ENCODE measurements at places on chromosomes 2 and 18.

- no peak for DNase-seq
Measured at GRCh38 chr2:234996069-234996940, 44.5 kb downstream of the SH3BP4 start.

- DNase-seq, result no peak
Measured at GRCh38 chr2:1462994-1463393, 49.7 kb downstream of the TPO start.

DNA sequence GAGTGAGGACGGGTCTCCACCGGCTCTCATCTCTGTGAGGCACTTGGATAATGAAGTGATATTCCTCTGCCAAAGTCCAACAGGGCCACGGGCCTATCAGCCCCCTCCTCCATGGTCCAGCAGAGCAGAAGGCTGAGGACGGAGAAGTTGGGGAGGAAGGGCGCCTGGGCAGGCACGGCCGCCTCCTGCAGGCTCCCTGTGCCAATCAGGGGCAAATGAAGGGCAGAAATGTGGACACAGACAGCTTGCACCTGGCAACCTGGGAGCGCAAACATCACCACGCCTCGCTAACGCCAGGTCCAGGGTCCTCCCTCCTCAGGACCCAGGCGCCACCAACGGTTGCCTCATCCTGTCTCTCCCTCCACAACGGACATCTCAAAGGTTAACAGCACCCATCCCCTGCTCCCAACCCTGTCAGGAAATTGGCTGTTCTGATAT is 24.3 kb downstream of the SMAD7 start:
- DNase-seq, result no peak

- DNase-seq, result no peak
Measured at GRCh38 chr2:120634533-120634932, 101.1 kb upstream of the GLI2 start.

DNA sequence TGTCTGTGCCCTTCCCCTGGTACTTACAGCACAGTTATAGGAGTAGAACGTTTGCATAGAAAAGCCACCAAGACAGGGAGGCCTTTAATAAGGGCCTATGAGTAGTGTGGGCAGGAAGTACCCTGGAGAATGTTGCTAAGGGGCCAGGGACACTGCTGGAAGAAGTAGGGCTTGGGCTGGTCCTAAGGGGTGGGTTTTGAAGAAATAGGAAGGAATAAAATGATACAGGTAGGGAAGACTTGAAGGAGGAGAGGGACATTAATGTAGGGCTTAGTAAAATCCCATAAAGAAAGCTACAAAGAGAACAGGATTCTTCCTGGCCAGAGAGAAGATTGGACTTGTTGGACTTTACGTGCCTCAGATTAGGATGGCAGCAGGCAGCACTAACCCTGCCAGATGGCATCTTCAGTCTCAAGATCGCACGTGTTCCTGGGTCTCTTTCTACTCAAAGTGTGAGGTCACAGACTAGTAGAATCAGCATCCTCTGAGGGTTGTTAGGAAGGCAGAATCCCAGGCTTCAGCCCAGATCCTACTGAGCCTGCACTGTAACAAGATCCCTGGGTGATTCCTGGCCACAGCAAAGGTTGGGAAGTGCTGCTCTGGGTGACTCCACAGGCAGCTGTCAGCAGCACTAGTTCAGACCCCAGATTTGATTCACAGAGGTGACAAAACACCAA is 39.2 kb downstream of the EPAS1 start:
- no peak for DNase-seq

GRCh38 chr2:219538504-219538951 is 5.1 kb downstream of the CHPF start:
- DNase-seq, result no peak

DNA sequence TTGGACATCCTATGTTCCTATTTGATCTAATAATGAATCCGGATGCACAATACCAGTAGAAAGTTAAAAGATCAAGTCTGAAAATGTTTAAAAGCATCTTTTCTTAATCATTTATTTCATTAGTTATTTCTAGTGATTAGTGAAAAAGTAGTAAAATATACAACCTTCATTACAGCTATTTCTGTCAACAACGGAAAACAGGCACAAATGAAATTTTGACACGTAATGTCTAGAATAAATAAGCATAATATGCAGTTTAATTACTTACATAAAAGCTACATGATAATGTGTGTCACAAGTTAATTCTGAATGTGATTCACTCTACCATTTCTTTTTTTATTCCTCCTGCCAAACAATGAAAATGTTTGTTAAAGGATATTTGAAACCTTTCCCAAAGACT is 216.1 kb downstream of the MYCN start:
- no peak for DNase-seq

DNA sequence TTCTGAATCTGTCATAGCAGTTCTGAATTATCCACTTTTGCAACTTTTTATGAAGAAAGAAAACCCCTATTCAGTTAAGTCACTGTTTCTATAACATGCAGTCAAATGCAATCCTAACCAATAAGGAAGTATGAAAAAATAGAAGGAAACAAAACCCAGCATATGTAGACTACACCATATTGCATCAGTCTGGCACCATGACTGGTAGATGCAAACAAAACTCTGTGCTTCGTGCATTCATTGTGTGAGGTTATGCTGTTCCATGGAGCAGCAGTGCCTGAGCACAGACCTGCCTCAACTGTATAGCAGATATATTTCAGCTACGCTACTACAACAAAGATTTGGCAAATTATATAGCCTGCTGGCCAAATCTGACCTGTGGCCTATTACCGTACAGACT is 325.5 kb downstream of the LRP1B start:
- DNase-seq, result no peak

- no peak for DNase-seq
Measured at GRCh38 chr2:145265244-145265643, 745.3 kb upstream of the ZEB2 start.

- DNase-seq, result no peak
Measured at GRCh38 chr2:106111882-106112571, 82.1 kb downstream of the UXS1 start.

DNA sequence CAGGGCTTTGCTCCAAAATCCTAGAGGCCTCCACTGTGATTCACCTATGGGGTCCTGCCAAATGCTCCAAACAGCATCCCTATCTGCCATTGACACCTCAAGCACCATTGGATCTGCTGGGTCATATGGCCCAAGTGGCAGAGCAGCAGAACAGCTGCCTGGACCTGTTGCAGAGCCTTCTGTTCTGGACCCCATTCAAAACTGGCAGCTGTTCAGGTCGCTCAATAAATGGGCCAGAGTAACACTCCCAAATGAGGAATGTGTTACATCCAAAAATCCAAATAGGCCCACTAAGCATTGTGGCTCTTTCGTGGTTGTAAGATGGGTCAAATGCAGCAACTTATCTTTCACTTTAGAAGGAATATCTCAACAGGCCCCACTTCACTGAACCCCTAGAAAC is 783.6 kb downstream of the DCDC2C start:
- DNase-seq, result no peak

GRCh38 chr2:240974771-240975572 is 23.4 kb upstream of the SNED1 start:
- DNase-seq, result no peak

- DNase-seq, result no peak
Measured at GRCh38 chr2:9166579-9167377, 39.8 kb upstream of the ASAP2 start.

GRCh38 chr18:48034651-48035555 is 104.4 kb upstream of the SMAD2 start:
- no peak for DNase-seq

DNA sequence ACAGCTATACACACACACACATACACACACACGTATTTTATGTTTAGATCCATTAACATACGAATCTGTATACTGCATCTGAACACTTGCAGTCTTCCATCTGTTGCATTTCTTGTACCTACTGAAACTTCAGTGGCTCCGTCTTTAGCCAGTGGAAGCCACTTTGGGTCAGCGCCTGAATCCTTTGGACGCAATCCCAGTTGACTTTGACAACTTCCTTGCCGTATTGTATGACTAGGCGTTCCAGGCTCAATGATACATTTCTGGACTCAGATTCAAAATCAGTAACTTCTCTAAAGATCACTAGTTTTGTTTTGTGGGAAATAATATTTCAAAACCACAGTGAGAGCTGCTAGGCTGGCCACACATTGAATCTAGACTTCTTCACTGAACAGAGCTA is 101.5 kb upstream of the GPC1 start:
- no peak for DNase-seq

DNA sequence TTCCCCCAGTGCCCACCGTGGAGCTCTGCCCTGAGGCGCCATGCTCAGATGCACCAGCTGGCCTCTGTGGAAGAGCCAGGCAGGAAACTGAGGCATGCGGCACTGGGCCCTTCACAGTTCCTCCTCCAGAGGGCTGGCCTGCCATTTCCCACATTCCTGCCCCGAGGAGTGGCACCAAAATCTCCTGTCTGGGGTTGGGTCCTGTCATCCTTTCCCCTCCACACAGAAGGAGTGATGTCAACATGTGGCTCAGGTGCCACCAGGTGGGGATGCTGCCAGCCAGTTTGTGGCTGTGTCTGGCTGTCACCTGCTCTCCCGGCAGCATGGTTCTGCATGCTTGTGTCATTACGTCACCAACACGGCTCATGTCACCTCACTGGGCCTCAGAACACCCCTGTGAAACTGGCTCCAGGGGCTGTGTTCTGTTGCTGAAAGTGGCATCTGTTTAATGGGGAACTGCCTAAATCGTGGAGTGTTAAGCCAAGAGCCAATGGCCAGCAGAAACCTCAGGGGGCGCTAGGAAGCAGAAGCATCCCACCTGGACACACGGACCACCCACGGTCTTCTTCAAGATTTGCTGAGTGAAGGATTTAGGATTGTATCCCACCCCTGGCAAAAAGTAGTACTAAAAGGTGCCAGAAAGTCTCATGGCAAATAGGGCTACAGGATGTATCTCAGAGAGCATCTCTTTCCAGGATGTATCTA is 51.3 kb downstream of the ZAP70 start:
- no peak for DNase-seq

- no peak for DNase-seq
Measured at GRCh38 chr18:63255435-63255834, 64.1 kb downstream of the BCL2 start.

- DNase-seq, result no peak
Measured at GRCh38 chr2:209413311-209414014, 10.4 kb upstream of the MAP2 start.

- no peak for DNase-seq
Measured at GRCh38 chr2:86482034-86482433, 40.9 kb downstream of the KDM3A start.

GRCh38 chr2:125684256-125684655 is 971.7 kb upstream of the GYPC start:
- no peak for DNase-seq
